ENCODE measurements at places on chromosomes 7 and 10.

GRCh38 chr10:92901819-92902251 is 53.5 kb downstream of the EXOC6 start:
- peak; percentile 17 for DNase-seq

DNA sequence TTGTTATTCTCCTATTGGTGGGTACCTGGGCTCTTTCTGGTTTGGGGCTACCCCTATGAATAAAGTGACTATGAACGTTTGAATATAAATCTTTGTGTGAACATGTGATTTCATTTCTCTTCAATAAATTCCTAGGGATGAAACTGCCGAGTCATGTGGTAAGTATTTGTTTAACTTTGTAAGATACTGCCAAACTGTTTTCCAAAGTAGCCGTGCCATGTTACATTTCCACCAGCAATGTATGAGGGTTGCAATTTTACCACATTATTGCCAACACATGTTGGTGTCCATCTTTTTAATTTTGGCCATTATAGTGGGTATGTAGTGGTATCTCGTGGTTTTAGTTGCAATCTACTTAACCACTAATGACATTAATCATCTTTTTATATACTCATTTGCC is 94.7 kb downstream of the ZNRF2 start:
- DNase-seq: no peak

- no peak for DNase-seq
Observed at GRCh38 chr7:121109145-121109544, 120.6 kb downstream of the CPED1 start.

DNA sequence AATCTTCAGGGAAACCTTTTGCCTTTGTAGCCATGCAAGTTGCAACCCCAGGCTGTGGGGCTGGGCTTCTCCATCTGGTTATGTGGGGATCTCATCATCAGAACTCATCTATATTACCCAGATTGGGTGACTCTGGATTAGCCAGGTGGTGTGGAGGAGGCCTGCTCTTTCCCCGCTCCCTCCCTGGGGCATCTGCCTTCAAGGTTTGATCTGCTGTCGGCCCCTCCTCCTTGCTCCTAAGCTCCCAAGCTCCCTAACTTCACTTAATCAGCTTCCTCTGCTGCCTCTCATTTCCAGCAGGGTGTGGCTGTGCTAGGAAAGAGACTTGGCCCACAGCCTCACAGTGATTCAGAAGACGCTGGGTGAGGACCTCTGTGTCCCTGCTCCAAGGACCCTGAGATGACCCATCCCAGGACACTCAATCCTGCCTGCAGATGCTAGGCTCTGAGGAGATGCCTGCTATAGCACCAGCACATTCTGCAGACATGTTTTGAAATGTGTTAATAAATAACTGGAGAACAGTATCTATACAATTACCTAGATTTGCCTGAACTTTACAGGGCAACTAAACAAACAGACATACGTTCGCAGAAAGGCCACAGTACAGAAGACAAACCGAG is 392.1 kb upstream of the PODXL start:
- no peak for DNase-seq

DNA sequence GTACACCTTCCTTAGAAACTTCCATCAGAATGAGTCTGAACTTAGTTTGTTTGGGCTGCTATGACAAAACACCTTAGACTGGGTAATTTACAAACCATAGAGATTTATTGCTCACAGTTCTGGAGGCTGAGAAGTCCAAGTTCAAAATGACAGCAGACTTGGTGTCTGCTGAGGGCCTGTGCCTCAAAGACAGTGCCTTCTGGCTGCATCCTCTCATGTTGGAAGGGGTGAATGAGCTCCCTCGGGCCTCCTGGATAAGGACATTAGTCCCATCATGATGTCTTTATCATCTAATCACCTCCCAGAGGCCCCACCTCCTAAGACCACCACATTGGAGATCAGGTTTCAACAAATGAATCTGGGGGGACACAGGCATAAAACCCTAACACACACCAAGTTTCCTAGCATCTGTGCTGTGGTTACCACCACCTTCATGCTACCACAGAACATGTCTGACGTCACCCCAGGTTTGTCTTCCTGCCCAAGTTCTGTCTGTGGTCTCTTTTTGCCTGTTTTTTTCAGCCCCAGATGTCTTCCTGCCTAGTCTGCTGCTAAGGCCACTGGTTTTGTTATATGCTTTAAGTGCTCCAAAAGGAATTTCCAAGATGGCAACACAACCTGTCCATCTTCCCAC is 150.9 kb upstream of the COBL start:
- DNase-seq: peak; percentile 29

- no peak for DNase-seq
Observed at GRCh38 chr10:70892631-70893030, 4.3 kb upstream of the PCBD1 start.

GRCh38 chr10:77635402-77636227 is 2.0 kb downstream of the KCNMA1 start:
- DNase-seq: no peak

DNA sequence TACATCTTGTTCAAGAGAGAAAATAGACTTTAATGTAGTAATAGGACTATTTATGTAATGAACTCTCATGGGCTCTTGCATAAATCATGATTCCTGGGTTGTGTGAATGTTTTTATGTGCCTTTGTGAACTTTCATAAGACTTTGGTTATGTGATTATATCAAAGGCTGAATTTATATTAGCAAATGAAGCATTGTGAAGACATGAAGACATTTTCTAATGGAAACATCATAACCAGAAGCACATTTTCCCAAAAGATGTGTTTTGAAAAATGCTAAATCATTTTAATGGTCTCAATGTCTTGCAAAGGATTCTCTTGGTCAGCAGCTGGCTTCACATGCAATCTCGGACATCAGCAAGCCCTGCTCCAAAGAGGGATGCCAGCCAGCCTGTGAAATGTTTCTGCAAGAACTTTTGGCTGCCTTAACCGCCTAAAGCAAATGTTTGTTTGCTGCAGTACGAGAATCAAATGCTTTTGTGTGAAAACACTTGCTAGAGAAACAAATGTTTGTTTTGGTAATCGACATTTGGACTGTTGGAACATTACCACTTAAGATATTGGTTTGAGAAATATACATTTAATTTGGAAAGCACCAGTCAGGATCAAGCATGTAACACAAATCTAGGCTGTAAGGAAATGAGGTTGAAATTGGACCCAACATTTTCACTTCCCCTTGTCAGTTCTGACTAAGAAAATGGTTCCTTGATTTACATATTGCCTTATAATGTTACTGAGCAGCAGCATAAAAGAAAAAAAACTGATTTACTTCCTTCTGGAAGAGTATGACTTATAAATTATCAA is 102.1 kb downstream of the RTKN2 start:
- DNase-seq: no peak

- DNase-seq: no peak
Observed at GRCh38 chr7:96558093-96558492, 151.6 kb downstream of the SEM1 start.

DNA sequence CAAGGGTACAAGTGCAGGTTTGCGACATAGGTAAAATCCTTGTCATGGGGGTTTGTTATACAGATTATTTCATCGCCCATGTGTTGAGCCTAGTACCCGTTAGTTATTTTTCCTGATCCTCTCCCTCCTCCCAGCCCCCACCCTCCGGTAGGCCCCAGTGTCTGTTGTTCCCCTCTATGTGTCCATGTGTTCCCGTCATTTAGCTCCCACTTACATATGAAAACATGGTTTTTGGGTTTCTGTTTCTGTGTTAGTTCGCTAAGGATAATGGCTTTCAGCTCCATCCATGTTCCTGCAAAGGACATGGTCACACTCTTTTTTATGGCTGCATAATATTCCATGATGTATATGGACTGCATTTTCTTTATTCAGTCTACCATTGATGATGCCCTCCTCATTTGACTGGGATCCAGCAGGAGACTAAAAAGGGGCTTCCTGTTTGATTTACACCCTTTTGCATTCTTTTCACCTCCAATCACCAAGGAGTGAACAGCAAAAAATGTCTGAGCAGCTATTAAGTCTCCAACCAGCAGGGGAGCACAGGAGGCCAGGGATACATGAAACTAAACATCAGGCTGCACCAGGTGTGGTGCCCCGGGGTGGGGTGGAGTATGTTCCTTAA is 188.2 kb downstream of the SKIDA1 start:
- no peak for DNase-seq

DNA sequence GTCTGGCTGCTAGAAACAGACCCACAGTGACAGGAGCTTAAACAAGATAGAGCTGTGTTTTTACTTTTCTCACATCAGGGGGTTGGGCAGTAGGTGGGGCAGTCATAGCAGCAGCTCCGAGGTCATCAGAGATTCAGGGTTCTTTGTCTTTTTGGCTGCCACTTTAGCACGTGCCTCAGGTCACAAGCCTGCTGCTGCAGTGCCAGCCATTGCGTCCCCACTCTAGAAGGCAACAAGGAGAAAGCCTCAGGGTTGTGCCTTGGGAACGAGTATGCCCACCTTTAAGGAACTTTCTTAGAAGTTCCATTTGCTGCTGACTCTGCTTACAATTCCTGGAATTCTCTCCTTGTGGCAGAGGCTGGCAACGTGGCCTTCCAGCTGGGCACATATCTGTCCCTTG is 660.7 kb upstream of the FOXK1 start:
- no peak for DNase-seq

DNA sequence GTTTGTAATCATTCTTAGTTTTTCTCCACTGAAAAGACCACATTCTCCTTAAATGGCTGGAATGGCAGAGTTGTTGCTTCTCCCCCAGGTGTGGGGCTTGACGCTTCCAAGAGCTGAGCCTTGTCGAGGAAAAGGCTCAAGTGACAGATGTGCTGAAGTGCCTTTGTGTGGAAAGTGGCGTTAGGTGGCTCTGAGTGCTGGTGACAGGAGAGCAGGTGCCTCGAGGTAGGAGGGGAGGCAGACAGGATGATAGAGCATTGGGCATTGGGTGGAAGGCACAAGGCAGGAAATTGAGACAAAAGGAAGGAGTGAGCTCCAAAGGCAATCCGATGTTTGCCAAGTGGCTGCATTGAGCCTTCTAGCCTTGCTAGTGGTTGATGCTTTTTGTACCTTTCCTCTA is 6.7 kb downstream of the KIAA1217 start:
- no peak for DNase-seq

DNA sequence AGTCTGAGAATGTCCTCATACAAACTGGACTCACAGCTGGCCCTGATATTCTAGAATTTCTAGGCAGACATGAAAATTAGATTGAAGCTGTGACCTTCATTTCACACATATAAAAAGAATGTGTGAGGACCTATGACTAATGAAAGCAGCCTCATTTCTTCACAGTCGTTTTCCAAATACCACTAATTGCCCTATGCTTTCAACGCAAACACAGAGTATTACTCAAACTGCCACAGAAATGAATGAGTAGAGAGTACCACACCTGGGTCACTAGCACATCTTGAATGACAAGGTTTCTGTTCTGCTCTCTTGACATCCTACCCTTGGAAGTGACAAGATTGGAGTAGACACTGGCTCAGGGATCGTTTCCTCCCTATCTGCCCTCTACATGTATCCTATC is 142.4 kb downstream of the C1GALT1 start:
- no peak for DNase-seq

- DNase-seq: no peak
Observed at GRCh38 chr7:73702226-73702625, 17.2 kb downstream of the STX1A start.

GRCh38 chr7:150734254-150734653 is 3.0 kb upstream of the GIMAP5 start:
- no peak for DNase-seq

DNA sequence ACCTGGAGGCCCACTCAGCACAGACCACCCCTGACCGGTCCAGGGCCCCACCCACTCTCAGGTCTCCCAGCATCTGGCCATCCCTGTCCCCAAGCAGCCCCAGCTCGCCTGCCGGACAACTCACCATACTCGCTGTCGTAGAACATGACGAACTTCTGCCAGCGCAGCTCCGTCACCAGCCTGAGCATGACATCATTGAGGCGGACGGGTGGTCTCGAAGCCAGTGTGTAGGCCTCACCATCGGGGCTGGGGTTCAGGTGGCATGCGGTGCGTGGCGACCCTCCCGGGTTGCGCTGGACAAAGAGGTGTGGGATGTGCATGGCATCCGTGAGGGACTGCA is 160.4 kb downstream of the GRID1 start:
- no peak for DNase-seq

GRCh38 chr7:136312592-136312991 is 335.4 kb upstream of the MTPN start:
- no peak for DNase-seq

DNA sequence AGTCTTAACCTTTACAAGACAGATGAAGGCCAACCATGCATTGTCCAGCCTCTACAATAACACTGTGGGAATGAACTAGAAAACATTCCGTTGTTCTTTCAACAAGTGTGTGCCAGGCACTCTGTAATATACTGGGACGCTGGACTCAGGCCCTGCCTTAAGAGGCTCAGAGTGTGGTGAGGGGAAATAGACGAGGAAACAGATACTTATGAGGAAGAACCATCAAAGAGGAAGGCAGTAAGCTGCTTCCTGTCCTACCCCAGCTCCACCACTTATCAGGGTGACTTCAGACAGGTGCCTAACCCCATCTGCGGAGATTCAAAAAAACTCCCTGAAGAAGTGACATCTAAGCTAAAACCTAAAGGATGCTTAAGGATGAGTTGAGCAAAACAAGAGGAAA is 8.9 kb upstream of the TRIM8 start:
- DNase-seq: peak; percentile 22

GRCh38 chr7:54831046-54831643 is 72.1 kb upstream of the SEC61G start:
- DNase-seq: no peak

All from stimulated activated naive CD4-positive, alpha-beta T cell (primary cell).